ENCODE measurements at places on chromosomes 12 and 14.

- DNase-seq: no peak
Measured at GRCh38 chr14:37585971-37586796, 8.9 kb downstream of the FOXA1 start.

- DNase-seq: no peak
Measured at GRCh38 chr14:68576496-68577244, 216.2 kb downstream of the ZFP36L1 start.

- no peak for DNase-seq
Measured at GRCh38 chr12:124829008-124829707, 34.5 kb downstream of the SCARB1 start.

DNA sequence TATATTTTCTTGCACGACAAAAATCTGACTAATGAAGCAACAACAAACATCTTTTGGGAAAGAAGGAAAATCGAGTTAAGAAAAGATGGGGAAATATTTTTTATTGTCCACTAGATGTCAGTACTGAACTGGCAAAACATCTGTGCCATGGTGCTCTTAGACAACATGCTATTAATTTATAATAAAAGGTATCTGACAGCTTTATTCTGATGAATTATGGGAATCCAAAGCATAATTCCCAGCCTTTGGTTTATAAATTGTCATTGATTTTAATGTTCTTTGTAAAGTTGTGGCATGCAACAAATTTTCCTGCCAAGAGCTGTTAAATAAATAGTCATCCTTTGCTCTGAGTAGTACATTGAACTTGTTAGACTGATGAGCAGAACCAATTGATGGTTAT is 231.2 kb downstream of the ETNK1 start:
- no peak for DNase-seq

Measured in activated CD8-positive, alpha-beta memory T cell treated with anti-CD3 and anti-CD28 coated beads for 1 hour (primary cell).